ENCODE measurements at places on chromosomes 2 and 18.

DNA sequence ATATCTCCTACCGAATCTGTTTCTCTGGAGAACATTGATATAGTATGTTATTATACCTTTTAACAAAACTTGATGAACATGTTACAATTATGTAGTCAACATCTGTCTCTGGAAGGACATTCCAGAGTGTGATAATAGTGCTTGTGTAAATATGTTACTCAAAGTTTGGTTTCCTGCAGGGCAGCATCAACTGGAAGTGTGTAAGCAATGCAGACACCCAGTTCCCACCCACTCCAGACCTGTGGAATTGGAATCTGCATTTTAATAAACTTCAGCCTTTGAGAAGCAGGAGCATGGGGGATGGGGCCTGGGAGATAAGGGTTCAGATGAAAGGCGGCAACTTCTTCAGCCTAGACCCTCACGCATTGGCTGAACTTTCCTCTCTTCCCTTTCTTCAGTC, 398.9 kb downstream of the RND3 start:
- DNase-seq: no peak

GRCh38 chr2:241843321-241844065, 15.2 kb downstream of the PDCD1 start:
- DNase-seq: no peak

DNA sequence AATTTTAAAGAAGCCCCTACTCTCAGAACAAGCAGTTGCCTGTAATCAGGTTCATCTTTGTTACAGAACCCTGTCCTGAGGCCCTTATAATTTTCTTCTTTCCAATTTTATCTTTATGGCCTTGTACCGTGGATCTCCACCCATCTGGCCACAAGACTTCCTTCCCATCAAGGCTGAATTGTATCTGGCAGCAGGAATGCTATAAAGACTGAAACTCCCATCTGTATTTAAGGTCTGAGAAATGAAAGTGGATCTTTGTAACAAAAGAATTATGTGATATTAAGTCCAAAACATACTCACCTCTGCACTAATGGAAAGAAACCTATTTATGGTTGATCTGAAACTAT, 91.8 kb downstream of the METTL8 start:
- DNase-seq: no peak

GRCh38 chr2:126761256-126761980, 105.5 kb downstream of the GYPC start:
- no peak for DNase-seq

DNA sequence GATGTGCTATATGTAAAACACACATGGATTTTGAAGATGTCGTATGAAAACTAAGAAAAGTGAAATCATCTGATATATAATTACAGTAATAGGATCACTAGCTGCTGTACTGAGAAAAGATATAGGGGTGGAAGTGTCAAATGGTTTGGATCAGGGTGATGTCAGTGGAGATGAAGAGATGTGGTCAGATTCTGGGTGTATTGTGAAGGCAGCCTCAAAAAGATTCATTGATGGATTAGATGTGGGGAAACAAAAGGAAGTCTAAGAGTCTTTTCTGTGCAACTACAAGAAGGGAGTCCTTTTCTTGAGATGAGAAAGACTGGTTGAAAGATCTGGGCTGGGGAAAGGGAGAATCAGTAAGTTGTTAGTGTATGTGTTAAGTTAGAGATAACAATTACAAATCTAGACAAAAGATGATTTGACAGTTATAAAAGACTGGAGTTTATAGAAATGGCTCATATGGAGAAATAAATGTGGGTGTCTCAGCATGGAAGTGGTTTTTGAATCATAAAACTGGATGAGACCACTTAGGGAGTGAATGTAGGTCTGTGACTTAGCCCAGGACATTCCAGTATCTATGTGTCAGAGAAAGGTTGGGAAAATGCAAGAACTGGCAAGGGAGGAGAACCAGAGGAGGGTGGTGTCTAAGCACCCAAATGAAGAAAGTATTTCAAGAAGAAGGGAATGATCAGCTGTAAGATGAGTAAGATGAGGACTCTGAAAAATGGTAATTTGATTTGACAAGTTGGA, 347.4 kb downstream of the PARD3B start:
- DNase-seq: no peak

GRCh38 chr2:69223759-69224511, 163.1 kb downstream of the GFPT1 start:
- DNase-seq: no peak

- no peak for DNase-seq
Measured at GRCh38 chr18:10239991-10240634, 214.3 kb upstream of the APCDD1 start.

GRCh38 chr2:68157002-68157401, 686 bp upstream of the PNO1 start:
- no peak for DNase-seq

- DNase-seq: no peak
Measured at GRCh38 chr2:230678451-230678850, 34.2 kb upstream of the CAB39 start.

DNA sequence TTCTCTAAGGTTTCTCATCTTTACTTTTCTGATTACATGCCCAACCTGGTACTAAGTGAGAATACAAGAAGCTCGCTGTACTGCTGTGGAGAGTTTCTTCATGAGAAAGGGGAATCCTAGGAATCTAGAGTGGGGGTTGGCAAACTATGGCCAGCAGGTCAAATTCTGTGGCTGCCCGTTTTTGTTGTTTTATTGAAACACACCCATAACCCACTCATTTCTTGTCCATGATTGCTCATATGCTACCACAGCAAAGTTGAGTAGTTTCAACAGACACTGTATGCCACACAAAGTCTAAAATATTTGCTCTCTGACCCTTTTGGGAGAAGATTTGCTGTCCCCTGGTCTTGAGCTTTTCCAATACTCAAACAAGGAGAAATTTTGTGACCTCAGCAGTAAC, 58.8 kb downstream of the C2orf74 start:
- no peak for DNase-seq

DNA sequence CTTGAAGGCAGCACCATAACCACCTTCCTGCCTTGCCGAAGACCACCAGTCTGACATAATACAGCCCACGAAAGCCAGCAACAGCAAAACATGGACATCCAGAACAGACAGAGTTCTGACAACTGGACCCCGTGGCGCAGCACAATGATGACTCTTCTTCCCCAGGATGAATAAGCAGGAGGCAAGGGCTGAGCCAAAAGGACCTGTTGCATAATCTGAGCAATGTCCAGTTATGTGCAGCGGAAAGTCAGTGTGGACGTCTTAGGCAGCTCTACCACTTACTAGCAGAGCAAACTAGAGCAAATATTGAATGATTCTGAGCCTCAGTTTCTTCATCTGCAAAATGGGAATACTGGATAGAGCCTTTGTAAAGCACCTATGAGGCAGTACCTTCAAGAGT, 225.1 kb downstream of the ZBTB7C start:
- no peak for DNase-seq

- no peak for DNase-seq
Measured at GRCh38 chr2:164495491-164496223, 125.6 kb downstream of the GRB14 start.

All from GM19239 (cell line).